Renal pelvis (tissue), 12 donors: ENCODE measurements at places on chromosomes 2 and 18. TPM values are rescaled to one million over a fixed set of nuclear protein-coding genes. Genes with fewer than 3 reads are reported as not detected.
A peak's percentile ranks its signal among the peaks of the same experiment; 100 is the strongest.

DNA sequence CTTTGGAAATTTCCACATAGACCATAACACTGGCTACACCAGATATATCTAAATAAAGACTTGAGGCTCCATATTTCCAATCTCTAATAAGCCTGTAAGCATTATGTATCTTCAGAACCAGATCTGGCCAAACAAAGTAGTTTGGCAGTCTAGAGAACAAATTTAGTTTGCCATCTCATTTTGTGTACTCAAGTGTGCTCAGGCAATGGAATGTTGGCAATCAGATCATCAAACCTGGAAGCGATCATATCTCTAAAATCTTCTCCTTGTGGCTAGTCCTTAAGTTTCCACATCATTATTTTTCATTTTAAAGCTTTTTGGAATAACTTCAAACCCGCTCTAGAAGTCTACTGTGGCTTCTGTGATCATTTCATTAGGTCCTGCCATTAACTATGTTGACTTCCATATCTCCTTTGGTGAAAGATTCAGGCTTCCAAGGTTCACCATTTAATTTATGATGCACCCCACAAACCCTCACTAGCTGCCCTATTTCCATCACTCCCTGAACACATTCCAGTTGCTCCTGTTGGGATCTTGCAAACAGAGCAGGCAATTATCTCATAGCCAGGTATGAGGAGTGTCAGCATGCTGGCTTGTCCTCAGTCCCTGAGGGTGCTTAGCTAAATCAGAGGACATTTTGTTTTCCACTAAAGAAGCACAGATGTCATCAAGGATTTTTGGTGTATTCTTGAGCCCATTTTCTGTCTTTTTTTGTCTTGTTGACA, 46.2 kb downstream of the WDR75 start:
- no peak for DNase-seq

The CKAP2L gene
- 12.9 TPM for polyA plus RNA-seq

DNA sequence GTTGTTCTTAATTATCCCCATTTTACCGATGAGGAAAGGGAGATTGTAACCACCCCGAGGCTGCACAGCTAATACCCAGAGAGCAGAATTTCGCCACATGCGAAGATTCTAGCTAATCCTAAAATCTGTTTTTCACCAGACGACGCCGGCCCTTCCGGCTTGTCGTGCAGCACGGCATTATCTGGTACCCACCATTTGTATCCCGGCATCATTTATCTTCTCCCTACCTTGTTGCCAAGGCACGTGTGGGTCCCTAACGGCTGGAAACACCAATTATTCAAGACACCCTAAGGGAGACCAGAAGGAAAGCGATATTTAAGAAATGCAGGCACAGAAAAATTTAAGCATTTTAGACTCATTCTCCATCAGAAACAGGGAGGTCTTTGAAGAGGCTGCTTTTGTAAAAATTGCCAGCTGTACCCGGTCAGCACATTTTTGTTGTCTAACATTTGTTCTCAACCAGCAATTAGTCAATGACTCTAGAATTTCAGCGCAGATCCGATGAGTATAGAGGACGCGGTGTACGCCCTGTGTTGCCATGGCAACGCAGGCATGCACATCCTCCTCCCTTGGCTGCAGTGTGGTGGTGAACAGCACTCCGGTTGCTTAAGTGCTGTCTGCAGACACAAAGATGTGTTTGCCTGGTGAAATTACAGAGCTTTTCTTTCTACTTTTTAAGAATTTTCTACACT, 111.6 kb downstream of the AGAP1 start:
- peak; percentile 80 for DNase-seq

The CEP192 gene
- polyA plus RNA-seq = 49.8 TPM

GRCh38 chr2:38988716-38989115, 99.0 kb downstream of the ARHGEF33 start:
- no peak for DNase-seq

- DNase-seq = no peak
Observed at GRCh38 chr2:165886487-165887146, 67.0 kb downstream of the TTC21B start.

The PCARE gene
- polyA plus RNA-seq = 0.32 TPM

- no peak for DNase-seq
Observed at GRCh38 chr2:42359304-42359964, 1.6 kb downstream of the COX7A2L start.

DNA sequence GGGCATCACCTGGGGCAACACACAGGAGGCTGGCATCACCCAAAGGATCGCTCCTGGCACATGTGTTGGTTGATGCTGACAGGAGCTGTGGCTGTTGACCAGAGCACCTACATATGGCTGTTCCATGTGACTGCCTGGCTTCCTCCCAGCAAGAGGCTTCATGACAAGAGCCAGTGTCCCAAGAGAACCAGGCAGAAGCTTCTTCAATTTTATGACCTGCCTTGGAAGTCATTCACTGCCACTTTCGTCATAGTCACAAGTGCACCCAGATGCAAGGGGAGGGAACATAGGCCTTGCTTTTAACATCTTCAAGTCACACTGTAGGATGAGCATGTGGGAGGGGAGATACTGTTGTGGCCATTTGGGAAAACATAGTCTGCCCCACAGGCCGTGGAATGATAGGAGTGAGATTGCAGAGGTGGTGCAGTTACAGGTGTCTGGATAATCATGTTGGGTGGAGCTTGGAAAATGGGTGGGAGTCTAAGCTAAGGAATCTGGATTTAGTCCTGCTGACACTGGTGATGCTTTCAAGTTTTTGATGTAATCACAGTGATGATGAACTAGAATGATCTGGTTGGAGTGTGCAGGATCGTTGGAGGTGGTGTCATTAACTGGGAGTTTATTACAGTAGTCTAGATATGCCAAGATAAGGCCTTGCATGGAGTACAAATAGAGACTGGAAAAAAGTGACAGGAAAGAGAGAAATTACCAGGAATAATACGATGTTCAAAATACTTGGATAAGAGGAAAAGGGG, 107.0 kb downstream of the RAPGEF4 start:
- DNase-seq = no peak

GRCh38 chr18:74714120-74714519, 116.5 kb downstream of the ZNF407 start:
- DNase-seq = no peak

The MAPRE2 gene
- 25.7 TPM for polyA plus RNA-seq

The PLB1 gene
- 1.1 TPM for polyA plus RNA-seq

DNA sequence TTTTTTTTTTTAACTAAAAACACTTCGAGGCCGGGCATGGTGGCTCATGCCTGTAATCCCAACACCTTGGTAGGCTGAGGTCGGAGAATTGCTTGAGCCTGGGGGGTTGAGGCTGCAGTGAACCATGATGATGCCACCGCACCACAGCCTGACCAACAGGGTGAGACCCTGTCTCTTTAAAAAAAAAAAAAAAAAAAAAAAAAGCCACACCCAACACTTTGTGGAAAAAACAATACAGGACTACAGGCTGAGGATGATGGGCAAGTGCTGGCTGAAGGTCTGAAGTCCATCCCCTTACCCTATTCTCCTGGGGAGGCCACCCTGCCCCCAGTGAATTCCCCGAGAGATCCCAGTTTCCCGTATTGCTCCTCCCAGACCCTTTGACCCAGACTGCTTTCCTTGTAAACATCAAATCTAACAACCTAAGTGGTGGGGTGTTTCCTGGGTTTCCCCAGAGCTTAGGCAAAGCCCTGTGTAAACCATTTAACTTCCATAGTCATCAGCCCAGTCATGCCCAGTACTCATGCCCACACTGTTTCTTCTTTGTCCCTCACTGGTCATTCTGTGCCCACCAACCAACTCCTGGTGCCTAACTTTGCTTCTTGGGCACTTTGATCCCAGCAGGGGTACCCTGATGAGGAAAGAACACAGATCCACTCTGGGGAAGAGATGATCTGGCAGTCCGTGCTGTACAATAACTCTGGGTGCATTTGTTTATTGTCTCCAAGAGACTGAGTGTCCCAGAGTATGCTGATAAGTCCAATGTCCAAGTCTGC, 5.8 kb upstream of the TMEM37 start:
- DNase-seq = no peak
